ENCODE measurements at places on chromosomes 4 and X.

DNA sequence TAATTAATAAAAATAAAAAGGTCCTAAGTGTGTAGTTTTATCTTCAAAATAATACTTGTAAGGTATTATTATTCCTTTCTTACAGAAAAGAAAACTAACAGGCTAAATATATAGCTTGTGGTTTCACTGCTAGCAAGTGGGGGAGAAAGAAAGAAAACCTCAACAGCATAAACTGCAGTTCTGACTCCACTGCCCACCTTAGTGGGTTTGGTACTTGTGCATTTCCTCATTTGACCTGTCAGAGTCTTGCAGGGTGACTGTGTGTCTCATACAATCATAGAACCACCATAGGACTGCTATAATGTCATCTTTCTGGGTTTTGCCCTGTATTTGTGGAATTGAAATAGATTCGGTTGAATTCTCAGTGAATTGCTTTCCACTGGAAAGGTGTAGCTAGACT lies 94.7 kb upstream of the PUDP start:
- DNase-seq, result no peak

DNA sequence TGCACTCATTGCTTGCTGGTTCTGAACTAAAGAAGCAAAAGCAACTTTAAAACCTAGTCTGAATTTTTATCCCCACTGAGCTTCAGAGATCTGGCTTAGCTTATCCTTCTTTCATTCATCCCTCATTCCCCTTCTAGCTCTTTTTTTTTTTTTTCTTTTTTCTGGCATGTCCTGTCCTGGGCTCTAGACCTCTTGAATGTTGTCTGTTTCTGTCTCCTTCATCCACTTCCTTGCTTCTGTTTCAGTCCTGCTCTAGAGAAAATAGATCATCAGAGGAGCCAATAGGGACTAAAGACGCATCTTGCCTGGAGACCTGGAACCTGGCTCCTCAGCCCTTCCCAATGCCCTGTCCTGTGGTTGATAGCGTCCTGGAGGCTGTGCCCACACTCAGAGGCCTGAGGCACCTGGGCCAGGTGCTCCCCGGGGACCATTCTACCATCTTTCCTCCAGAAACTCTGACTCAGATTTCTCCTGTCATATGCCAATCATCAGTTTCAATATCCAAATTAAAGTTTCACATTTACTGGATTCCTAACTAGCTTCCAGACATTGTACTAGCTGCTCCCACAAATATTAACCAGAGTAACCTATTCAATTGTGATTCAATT lies 115.7 kb upstream of the GATB start:
- no peak for DNase-seq

GRCh38 chr4:76546759-76547742 lies 112.0 kb downstream of the SHROOM3 start:
- DNase-seq, result no peak

GRCh38 chrX:48899078-48899410 lies 1.3 kb downstream of the PQBP1 start:
- DNase-seq, result no peak

DNA sequence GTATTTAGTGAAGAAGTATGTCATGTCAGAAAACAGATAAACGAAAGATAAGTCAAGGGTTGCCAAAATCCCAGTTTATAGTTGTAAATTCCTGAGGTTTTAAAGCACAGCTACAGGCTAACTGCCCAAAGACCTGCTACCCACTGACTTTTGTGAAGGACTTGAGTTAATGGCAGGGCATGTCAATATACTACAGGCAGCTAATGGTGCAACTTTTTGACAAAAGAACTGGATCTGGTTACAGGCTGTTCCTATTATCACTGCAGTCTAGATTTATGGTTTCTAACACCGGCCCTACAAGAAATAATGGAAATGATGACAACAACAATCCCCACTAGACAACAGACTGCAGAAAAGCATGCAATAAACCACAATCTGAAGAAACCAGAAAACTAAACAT lies 6.4 kb downstream of the SCML2 start:
- no peak for DNase-seq

GRCh38 chr4:102734591-102735385 lies 26.0 kb downstream of the MANBA start:
- no peak for DNase-seq

GRCh38 chrX:9663216-9663615 lies 102.4 kb downstream of the GPR143 start:
- DNase-seq, result no peak

- DNase-seq, result no peak
These were observed 355.2 kb downstream of the UNC5C start for GRCh38 chr4:95193391-95194224.

DNA sequence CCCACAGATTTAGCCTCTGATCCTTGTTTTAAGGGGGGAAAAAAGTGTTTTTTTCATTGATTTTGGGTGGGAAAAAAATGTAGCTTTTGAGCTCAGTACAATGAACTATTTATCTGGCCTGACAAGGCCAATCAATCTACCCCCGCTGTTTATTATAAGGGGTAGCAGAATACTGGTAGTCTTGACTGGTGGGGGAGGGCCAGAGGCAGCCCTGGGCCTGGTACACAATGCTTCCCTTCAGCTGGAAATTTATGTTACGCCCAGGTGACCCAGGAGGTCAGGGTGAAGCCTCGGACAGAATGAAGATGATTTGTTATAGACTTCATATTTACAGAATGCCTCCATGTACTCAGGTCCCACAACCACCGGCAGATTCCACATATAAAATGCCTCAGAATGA lies 143.2 kb downstream of the SH3KBP1 start:
- DNase-seq, result no peak

DNA sequence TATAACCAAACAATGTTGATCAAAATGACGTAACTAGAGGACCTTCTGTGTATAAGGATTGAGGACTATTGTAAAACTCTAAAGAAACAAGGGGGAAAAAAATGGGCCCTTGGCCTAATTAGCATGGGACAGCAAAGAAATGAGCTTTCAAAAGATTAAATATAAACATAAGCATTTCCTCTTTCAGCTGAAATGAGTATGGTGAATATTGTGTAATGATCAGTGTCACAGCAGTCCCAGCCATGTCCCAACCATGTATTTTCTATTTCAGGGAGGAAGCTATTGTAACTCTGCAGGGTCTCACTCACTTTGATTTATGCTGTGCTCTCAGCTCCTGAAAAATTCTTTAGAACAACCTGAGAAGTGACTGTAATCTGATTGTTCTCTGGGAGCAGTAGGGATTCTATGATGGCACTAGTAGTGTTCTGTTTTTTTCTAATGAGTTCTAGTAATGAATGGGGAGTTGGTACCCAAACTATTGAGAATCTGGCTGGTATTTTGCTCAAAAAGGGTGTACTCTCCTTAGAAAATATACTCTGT lies 25.8 kb downstream of the ANXA10 start:
- no peak for DNase-seq

- DNase-seq, result no peak
These were observed 105.5 kb downstream of the TMEM164 start for GRCh38 chrX:110108381-110108821.

DNA sequence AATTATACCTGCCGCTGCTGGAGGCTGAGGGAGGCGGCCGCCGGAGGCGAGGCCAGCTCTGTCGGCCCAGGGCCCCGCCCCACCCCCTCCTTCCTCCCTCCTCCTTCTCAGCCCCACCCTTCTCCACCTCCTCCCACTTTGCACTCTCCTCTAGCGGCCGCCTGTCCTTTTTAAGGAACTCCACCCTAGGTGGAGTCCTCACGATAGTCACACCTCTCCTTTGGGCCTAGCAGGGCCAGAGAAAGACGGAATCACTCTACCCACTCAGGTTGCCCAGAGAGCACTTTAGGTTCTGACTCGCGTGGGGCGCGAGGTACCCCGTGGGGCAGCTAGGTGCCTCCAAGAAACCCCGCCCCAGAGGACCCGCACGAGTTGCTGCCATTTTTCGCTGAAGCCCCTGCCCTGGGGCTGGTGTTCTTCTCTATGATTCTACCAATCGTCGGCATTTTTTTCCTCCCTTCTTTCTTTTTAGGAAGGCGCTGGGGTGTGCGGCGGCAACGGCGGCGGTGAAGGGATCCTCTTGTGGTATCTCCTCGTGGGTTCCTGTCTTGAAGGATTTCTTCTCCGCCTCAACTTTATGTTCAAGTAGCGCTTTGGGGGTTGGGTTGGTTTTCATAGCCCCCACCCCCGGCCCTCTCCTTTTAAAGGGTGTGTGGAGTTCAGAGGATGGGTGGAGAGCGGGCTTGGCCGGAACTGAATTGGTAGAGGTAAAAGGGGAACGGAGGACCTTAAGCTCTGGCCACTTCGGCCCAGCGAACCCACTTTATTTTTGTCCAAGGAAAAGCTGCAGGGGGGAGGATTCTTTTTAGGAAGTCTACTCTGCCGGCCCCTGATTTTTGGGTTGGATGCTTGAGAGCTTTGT lies at the start of gene KLF8:
KLF8 (plus strand) TSS at position 136 of the 862 bp plus-strand sequence. CDS start 979 bp downstream, outside the sequence.
- DNase-seq, result no peak

- DNase-seq, result no peak
These were observed 286.5 kb downstream of the GLUD2 start for GRCh38 chrX:121333942-121334341.

- no peak for DNase-seq
These were observed 13.7 kb downstream of the PITX2 start for GRCh38 chr4:110609044-110609750.
